ENCODE measurements at places on chromosomes 12 and 14.

GRCh38 chr14:56422703-56423213 lies 156.8 kb upstream of the TMEM260 start:
- DNase-seq, result peak; percentile 59

- DNase-seq, result peak; percentile 31
Observed at GRCh38 chr12:118103201-118103600, 610 bp downstream of the VSIG10 start.

- DNase-seq, result no peak
Observed at GRCh38 chr12:47751561-47751960, 7.1 kb downstream of the RAPGEF3 start.

- DNase-seq, result peak; percentile 38
Observed at GRCh38 chr12:19120795-19121194, 8.7 kb upstream of the PLEKHA5 start.

GRCh38 chr12:75507086-75507485 lies 4.3 kb downstream of the KRR1 start:
- DNase-seq, result no peak

GRCh38 chr12:75813072-75813471 lies 218.5 kb downstream of the PHLDA1 start:
- DNase-seq, result no peak

DNA sequence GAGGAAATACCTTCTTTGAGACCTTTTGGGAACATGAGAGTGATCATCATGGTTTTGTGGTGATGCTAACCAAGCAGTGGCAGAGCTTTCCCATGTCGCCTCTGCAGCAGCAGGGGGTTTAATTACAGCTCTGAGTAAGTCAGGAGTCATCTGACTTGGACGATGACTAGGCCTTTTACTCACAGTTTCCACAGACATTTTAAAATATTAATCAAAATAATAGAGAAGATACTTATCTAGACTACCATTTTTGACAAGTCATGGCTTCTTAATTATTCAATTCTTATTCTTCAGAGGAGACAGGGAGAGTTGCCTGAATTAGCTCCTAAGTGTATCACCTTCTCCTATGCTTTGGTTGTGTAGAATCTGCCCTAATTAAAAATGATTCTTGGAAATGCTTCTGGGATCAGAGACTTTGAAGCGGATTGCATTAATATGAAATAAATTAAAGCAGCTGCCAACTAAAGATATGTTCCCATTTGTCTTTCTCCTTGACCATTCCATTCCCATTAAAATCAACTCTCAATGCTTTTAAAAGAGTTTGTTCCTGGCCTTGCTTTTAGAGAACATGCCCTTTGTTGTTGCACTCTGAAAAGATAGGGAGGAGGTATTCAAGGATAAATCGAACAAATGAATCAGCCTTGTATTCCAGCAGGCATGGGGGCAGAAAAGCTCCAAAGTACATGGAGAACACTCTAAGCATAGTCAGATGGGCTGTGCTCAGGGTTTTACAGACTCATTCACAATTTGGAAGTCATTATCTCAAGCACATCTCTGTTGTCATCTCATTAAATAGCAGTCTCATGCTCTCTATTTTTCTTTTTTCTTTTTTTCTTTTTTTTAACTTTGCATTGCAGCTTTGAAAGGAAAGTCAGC lies 7.7 kb upstream of the IFNG-AS1 start:
- peak; percentile 94 for DNase-seq

GRCh38 chr12:30719060-30719459 lies 23.4 kb upstream of the IPO8 start:
- DNase-seq, result peak; percentile 92

GRCh38 chr12:52795694-52796428 lies at the start of gene KRT3:
KRT3 (minus strand) TSS chr12:52796117; CDS start chr12:52796042, 75 bp downstream.
- DNase-seq, result no peak

GRCh38 chr12:24839268-24839791 lies 109.6 kb downstream of the BCAT1 start:
- DNase-seq, result no peak

GRCh38 chr12:123171967-123172366 lies 21.1 kb upstream of the PITPNM2 start:
- no peak for DNase-seq

DNA sequence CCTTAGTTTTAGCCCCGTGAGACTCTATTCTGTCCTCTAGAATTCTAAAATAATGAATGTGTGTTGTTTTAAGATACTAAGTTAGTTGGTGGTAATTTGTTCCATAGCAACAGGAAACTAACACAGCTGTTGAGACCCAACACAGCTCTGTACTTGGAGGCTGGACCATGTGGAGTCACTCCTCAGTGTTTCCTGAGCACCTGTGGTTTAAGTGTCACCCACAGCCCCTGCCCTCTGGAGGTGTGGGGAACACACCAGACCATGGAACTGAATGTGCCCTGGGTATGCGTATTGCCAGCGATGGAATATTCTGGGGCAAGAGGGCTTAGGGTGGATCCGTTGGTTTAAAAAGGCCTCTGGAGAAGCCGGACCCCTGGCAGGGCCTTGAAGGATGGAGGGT lies 16.6 kb upstream of the GPR68 start:
- no peak for DNase-seq

DNA sequence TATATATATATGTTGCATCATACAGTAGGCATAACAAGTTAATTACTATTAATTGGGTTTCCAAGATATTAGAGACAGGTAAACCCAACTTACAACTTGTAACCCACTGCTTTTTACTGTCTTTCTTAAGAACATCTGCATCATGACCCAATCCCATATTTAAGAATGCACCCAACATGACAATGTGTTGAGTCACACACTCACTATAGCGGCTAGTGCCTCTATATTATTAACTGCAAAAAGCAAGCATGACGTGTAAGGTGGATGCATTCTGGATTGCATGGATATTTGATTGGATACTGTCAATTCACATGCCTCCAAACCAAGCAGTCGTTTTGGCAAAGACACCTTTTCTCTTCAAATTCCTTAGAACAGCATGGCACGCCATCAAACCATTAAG lies 68.2 kb downstream of the KSR2 start:
- DNase-seq, result peak; percentile 63

DNA sequence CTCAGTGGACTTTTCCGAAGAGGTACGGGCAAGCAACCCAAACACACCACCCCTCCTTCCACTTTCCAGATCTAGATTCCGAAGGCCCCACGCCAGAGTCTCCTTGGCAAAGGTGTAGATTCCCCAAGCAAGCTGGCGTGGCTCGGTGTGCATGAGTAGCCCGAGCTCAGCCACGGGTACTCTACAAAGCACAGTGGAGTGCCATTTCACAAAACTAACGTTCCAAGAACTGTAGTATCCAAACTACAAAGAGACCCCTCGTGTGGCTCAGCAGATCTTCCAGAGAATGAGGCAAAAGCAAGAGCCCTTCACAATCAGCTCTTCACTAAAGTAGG lies 72.1 kb downstream of the FOXN3 start:
- DNase-seq, result no peak

DNA sequence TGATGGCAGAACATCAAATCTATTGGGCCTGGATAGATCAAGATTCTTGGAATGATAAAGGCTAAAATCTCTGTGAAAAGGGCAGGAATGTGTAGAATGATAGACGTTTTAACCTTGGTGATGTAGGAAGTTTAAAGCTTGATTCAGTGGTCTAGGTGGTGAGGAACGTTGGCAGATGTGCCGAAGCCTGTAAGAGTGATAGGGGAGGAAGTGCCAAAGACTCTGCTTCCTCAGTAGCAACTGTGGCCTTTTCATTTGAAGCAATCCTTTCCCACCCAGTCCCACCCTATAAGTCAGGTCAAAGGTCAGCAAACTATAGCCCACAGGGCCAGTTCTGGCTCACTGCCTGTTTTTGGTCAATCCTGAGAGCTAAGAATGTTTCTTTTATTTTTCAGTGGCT lies 62.2 kb downstream of the MBIP start:
- no peak for DNase-seq

DNA sequence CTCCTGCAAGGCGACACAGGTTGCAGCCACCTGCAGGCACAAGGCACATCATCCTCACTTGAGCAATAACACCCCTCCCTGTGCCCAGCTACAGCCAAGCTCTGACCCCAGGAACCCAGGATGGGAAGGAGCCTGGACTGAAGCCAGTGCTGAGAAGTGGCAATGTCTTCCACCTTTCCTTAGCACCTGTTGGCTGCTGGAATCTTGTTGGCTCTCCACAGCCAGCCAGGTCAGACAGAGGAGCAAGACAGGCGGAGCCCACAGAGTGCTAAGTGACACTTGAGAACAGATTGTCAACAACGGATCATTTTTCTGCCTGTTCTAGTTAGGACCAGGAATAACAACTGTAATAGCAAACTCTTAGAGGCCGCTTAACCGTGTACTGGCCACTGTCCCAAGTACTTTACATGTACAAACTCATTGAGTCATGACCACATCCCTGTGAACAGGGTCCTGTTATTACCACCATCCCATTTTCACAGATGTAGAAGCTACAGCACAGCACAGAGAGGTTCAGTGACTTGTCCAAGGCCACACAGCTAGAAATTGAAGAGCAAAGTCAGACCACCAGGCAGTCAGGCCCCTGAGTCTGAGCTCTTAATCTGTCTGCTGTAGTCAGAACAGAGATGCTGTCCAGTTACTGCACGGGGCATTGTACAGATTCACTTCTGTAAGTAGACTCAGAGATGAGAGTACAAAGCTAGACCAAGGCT lies 45.6 kb downstream of the RNFT2 start:
- DNase-seq, result no peak

GRCh38 chr12:47808050-47808449 lies 11.7 kb downstream of the HDAC7 start:
- DNase-seq, result peak; percentile 73

DNA sequence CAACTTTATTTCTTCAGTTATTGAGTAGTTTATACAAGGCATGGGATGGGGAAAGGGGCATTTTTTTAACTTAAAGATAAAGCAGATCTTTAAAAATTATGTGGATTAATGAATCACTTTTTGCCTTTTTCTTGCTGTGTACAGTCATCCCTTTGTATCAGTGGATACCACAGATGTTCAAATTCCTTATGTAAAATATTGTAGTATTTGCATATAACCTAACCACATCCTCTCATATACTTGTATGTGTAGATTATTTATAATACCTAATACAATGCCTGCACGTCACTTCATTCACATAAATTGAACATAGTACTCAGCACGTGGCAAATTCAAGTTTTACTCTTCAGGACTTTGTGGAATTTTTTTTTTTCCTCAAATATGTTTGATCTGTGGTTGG lies 66.5 kb upstream of the MON2 start:
- no peak for DNase-seq

- no peak for DNase-seq
Observed at GRCh38 chr12:4933411-4933810, 23.7 kb downstream of the KCNA1 start.

- DNase-seq, result peak; percentile 88
Observed at GRCh38 chr12:26369588-26369987, 174.2 kb downstream of the SSPN start.

- no peak for DNase-seq
Observed at GRCh38 chr12:119678459-119678858, 10.5 kb downstream of the PRKAB1 start.

DNA sequence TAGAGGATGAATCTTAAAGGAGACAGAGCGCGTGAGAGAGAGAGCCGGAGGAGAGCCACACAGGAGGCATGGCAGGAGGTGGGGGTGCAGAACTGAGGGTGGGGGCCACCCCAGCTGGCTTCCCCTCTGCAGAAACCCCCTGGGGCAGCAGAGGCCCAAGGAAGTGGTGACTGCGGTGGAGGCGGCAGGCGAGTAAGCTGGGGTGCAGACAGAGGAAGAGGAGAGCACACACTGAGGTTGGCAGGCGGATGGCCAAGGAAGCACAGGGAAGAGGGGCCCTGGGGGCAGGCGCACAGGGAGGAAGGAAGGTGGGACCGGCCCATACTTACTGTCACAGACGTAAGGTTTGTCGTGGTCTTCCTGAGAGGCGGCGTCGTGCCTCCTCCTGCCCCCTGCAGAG lies 179.8 kb downstream of the DPF3 start:
- DNase-seq, result no peak

GRCh38 chr14:22884076-22884737 lies 1.2 kb downstream of the REM2 start:
- DNase-seq, result no peak

DNA sequence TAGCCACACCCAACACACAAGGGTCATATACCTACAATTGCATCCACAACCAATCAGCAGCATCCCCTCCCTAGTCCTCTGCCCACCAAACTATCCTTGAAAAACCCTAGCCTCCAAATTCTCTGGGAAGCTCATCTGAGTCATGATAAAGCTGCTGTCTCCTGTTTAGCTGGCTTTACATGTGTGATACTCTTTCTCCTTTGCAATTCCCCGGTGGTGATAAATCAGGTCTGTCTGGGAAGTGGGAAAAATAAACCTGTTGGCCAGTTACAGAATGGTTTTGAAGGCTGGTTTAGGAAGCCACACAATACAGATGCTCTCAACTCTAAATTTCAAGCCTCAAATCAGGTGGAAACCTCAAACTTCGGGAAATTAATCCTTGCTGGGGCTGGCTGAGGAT lies 41.9 kb downstream of the TMEM132D start:
- DNase-seq, result no peak

DNA sequence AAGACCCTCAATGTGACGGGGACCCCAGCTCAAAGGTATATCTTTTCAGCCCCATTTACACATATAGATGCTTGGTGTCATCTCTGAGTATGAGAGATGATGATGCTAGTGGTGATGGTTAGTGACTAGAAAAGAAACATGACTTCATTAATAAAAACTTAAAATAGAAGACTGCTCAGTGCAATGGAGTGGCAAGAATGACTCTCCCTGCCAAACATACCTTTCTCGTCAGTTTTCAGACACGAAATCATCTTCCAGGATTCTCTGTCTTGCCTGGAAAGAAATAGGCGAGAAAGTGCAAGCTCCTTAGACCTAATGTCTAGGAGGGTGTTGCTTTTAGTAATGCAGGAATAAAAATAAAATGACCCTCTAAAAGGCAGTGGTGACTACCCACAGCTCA lies 71.7 kb downstream of the TPH2 start:
- DNase-seq, result peak; percentile 20

- no peak for DNase-seq
Observed at GRCh38 chr12:68198507-68199086, 27.0 kb downstream of the IL26 start.

- no peak for DNase-seq
Observed at GRCh38 chr14:101224356-101225156, 321.0 kb upstream of the RTL1 start.

- DNase-seq, result no peak
Observed at GRCh38 chr12:23472329-23472971, 477.0 kb downstream of the SOX5 start.

Measured in M059J (cell line).